Left colon (tissue), 2 donors: ENCODE measurements at places on chromosomes 2 and 18. TPM values are rescaled to one million over a fixed set of nuclear protein-coding genes. Genes with fewer than 3 reads are reported as not detected.

The ADAM17 gene
- 21.3 TPM for total RNA-seq

The COL4A3 gene
- total RNA-seq, result 0.56 TPM

GRCh38 chr2:190587106-190587505 lies 52.6 kb upstream of the NEMP2 start:
- DNase-seq, result no peak

DNA sequence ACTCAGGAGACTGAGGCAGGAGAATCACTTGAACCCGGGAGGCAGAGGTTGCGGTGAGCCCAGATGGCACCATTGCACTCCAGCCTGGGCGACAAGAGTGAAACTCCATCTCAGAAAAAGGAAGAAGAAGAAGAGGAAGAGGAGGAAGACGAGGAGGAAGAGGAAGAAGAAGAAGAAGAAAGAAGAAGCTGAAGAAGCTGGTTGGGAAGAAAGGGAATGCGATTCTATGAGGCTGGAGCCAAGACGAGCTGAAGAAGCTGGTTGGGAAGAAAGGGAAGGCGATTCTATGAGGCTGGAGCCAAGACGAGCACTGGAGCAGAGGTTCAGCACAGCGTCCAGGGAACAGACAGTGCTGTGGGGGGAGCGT lies 30.3 kb upstream of the TAF1B start:
- DNase-seq, result no peak

GRCh38 chr18:58305792-58306191 lies 261.8 kb downstream of the NEDD4L start:
- no peak for DNase-seq

DNA sequence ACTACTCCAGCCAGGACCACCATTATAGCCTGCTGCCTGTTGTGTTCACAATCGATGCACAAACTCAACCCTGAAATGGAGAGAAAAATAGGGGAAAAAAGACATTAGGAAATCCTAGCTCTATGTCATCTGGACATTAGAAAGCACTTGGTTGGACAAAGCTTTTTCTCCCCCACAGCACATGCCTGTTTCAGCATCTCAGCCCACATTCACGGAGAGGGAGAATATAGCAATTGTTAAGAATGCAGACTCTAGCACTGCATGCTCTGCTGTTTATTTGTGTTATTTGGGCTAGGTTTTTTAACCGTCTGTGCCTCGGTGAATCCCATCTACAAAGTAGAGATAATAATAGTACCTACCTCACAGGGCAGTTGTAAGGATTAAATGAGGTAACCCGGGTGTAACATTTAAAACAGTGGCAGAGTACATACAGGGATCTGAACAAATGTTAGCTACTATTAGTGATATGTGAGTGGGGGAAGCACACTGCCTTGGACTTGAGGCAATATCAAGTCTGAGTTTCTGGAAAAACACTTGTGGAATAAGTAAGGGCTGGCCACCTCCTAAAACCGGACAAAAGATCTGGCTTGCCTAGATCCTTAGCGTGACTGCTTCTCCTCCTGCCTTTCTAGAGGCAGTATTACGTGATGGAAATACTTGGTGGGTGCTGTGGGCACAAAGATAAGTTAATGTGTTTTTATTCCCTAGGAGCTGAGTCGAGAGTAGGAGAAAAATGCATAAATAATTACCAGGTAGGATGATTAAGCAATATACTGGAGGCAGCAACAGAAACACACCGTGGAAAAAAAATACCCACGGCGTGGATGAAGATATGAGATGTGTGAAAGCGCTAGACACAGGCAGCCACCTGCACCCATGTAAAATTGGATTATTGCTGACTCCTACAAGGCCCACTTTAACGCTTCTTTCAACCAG lies 1.0 kb upstream of the PPP1CB start:
- DNase-seq, result no peak
